ENCODE measurements at places on chromosomes 7 and 10.

- DNase-seq = no peak
Observed at GRCh38 chr10:62726142-62726541, 78.4 kb upstream of the ADO start.

DNA sequence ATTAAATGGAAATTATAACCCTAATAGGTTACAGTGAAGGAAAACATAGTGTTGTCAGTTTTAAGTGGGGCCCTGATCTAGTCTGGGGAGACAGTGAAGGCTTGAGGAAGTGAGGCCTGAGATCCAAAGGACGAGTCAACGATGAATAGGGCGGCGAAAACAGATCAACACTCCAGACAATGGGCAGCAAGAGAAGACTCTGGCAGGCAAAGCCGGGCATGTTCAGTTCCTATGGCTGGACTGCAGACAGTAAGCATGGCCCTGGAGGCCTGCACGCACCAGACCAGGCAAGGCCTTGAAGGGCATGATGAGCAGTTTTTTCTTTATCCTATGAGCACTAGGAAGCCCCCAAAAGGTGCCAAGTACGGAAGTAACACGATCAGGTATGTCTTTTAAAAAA is 127.8 kb downstream of the RNF216 start:
- no peak for DNase-seq

- DNase-seq = no peak
Observed at GRCh38 chr7:42739638-42740037, 172.2 kb downstream of the C7orf25 start.

DNA sequence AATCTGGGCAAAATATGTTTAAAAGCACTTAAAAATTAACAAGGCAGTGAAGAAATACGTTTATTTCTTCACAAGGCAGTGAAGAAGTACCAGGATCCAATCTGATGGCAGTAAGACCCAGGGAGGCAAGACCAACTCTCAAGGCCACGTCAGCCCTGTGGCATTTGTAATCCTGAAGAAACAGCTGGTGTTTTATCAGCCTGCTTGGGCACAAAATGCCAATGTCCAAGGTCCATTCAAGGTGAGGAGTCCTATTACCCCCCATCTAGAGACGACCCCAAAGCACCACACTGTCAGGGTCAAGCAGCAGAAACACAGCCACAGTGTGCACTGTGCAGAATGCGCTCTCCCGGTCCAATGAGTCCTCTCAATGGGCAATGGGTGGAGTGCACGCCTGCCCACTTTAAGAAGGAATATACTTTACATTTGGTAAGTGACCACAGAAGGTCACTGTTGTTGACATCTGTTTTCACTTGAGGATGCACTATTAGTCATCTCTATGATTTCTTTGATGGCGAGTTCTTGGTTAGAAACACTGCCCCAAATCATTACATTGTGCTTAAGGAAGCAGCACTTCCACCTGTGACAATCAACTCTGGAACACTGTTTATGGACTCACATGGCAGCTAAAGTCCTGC is 12.8 kb downstream of the CPXM2 start:
- no peak for DNase-seq

DNA sequence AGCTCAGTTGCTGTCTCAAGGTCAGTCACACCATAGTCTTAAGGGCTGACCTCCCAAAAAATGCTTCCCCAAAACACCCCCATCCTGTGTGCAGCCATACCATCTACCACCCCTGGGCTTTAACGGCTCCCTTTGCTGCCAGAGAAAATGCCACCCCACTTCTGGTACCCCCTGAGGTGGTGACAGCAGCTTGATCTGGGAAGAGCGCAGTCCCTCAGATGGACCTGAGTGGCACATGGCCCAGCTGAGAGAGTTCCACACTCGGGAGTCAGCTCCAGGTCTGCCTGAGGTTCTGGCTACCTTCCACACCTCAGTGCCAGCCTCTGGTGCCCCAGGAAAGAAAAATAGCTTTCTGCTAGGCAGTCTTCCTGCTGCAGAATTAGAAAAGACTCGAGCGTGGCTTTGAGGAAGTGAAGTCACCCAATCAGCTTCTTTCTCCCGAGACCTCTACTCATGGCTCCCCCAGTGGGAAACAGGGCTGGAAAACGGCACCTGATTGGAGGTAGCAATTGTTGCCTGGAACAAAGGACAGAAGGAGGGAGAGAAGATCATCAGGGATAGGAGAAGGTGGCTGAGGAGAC is 151.7 kb downstream of the ARHGAP21 start:
- DNase-seq = no peak

GRCh38 chr10:128386231-128386630 is 260.0 kb upstream of the MKI67 start:
- DNase-seq = no peak

DNA sequence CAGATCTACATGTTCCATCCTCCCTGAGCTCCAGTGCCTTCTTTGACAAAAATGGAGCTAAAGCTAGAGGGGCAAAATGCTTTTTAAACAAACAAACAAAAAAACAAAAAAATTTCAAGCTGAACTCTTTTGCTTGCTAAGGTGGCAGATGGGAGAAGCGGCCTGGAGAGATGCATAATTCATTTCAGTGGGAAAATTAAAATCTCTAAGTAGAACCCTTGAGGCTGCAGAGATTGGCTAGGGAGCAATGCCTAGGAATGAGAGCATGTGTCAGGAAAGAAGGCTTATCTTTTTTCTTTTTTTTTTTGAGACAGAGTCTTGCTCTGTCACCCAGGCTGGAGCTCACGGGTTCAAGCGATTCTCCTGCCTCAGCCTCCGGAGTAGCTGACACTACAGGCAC is 46.4 kb upstream of the SAMD8 start:
- DNase-seq = no peak

DNA sequence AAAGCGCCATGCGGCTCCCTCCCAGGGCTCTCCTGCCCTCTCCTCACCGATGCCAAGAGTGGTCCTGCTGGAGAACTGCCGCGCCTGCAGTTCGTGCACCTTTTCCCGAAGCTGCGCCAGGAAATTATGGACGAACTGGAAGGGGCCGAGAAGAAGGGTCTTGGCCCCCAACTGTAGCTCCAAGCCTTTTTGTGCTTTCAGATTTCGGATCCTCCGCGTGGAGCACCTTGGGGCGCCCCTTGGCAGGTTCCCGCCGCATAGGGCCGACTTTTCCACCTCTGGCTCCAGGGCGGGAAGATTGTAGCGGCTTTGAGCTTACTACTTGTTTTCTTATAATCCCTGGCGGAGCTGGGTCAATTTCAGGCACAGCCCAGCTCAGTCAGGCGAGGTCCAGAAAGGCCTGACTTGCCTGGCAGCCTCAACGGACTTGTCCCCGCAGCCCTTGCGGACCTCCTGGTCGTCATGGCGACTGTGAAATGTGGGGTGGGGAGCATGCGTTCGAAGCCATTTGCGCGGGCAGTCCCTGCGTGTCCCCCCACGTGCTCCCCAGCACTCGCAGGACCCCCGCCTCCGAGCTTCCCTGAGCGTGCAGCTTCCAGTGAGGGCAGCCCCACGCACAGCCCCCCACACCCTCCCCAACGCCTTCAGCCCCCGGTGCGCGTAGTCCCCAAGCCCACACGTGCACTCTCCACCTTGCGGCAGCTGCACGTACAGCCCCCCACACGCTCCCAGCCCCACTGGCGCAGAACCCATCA is 129.9 kb downstream of the KBTBD2 start:
- DNase-seq = no peak

DNA sequence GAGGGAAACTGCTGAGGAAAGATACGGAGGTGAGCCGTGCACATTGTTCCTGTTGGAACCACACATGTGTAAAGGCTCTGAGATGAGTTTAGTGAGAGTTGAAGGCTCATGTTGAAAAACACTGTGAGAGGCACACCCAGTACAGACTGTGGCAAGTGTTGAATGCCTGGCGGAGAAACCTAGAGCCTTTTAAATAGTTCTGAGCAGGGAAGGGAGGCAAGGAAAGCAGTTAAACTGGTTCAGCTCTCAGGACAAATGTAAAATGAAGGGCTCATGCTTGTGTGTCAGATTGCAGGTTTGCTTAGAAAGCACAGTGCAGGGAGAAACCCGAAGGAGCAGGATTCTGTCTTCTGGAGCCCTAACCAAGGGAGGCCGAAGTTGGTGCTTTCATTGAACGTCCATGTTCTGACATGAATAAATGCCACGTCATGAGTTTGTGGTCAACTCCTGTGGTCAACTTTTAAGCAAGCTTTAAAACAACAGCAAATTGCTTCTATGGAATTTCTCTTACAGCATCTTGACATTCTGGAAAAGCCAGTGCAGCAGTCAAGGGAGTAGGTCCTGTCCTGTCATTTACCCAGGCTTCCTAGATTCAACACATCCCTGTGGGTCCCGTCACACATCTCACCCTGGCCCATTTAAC is 650.9 kb upstream of the GALNT17 start:
- DNase-seq = no peak

GRCh38 chr10:7030134-7030855 is 380.5 kb downstream of the SFMBT2 start:
- no peak for DNase-seq

- DNase-seq = no peak
Observed at GRCh38 chr7:5212633-5213285, 22.7 kb downstream of the WIPI2 start.

GRCh38 chr7:96219378-96220130 is 102.3 kb downstream of the SLC25A13 start:
- DNase-seq = no peak

GRCh38 chr7:37193775-37194135 is 254.9 kb downstream of the ELMO1 start:
- no peak for DNase-seq

GRCh38 chr7:99137411-99138180 is 6.3 kb downstream of the SMURF1 start:
- DNase-seq = no peak

DNA sequence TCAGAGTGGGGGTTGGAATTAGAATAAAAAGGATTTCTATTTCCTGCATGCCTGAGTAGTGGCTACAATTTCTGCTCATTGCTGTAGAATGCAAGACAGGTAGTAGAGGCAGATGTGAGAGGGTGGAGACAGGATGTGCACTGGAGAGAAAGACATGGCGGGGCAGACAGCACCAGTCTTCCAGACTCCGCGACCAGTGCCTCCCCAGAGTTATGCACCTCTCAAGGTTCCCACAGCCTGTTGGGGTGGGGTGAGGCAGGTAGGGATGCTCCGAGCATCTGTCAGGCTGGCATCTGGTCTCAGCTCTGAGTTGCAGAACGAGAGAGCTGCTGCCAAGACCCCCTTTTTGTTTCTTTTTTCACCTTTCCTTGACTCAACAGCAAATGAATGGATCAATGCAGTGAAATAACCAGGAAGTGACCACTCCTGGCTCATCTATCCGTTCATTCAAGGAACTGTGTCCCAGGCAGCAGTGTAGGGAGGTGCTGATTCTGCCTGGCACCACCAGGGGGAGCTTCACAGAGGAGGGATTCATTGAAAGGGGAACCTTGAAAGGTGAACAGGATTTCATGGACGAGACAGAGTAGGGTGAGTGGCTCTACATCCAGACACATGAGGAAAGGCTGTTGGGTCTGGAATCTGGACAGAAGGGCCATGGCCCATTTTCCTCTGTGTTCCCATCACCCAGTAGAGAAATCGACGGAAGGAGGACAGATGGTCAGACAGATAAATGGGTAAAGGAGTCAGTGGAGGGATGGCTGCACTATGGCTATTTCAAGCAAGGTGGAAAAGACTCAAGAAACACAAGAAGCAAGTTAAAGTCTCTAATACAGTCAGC is 17.2 kb upstream of the SLC18A3 start:
- peak; percentile 66 for DNase-seq

DNA sequence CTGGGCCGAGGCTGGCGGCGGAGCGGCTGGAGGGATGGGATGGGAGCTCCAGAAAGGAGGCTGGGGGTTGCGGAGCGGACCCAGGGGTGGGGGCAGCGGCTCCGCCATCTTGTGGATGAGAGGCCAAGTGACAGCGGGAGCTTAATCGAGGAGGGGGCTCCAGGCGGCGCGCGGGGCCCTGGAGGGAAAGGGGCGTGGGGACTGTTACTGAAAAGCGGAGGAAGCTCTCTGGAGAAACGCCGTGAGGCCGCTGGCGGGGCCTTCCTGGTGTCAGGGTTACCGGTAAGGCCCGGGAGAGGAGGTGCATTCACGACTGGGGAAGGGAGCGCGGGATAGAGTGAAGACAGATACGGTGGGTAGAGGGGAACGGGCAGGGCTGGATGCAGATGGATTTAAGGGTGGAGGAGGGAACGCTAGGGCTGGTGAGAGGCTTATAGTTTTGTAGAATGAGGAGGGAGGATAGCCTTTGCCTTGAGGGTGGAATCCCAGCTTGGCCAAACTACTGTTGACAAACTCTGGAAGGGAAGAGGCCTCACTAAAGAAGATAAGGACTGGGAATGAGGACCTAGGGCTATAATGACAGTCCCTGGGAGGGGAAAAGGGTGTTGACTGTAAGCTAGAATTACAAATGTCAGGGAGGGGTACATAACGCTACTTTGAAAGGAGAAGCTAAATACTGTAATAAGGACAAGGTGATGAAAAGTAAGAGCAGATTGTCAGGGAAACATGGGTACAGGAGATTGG is 535 bp downstream of the BTRC start:
- DNase-seq = no peak

DNA sequence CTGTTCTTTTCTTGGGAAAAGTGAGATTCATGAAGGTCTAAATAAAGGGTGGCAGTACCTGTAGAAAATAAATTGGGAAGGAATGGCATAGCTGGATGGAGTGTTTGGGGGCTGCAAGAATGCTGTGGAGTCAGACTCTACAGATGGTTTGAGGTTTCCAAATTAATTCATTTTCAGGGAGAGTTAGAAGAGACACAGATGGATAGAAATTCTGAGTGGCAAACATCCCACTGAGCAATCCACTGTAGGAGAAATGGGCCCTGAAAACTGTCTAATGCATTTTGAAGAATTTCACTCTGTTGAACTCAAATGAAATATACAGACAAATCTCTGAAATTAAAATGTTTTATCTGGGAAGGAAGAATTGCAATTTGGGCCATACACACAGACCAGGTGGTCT is 16.9 kb upstream of the NFE2L3 start:
- DNase-seq = no peak

DNA sequence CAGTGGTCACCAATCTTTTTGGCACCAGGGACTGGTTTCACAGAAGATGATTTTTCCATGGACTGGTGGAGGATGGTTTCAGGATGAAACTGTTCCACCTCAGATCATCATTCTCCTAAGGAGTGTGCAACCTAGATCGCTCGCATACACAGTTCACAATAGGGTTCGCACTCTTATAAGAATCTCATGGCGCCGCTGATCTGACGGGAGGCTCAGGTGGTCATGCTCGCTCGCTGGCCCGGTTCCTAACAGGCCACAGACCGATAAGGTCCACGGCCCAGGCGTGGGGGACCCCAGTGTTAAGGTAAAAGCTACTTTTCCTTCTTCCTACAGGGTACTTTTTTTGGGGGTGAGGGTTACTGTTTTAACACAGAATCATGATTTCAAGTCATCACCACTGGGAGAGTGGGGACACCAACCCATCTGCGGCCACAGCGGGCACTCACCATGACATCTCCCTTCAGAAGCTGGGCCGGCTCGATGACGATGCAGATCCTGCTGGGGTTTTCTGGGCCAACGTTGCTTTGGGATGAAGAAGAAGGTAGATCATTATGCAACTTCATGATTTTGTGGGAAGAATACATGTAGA is 170.5 kb downstream of the TNS3 start:
- no peak for DNase-seq
